ENCODE measurements at places on chromosomes 12 and 14. TPM values are rescaled to one million over a fixed set of nuclear protein-coding genes. Genes with fewer than 3 reads are reported as not detected.

RD3L gene
- total RNA-seq = not detected

PTPN6 gene
- 397 TPM for total RNA-seq

SRGAP1 gene
- not detected for total RNA-seq

LPAR5 gene
- total RNA-seq = 16.5 TPM

CCDC38 gene
- total RNA-seq = not detected

TMPRSS12 gene
- total RNA-seq = not detected

RNASE7 gene
- total RNA-seq = not detected

DNA sequence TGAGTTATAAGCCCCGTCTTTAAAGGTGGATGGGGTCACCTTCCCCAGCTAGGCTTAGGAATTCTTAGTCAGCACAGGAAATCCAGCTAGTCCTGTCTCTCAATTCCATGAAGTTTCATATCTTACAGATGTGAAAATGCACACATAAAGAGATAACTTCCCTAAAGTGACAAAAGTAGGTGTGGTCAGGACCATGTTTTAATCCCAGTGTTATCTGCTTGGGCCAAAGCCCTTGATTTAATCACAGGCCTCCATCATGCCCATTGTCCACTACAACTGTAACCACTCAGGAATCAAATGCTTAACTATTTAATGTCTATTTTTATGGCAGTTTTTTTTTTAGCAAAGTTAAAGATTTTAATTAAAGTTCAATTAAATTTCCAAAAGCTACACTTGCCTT, 194.4 kb upstream of the BTG1 start:
- DNase-seq = no peak

GRCh38 chr14:77302926-77303325, 17.8 kb downstream of the POMT2 start:
- peak; percentile 44 for DNase-seq

GRCh38 chr12:108525681-108526080, 10.6 kb downstream of the FICD start:
- DNase-seq = no peak

- DNase-seq = no peak
Measured at GRCh38 chr14:96673706-96674105, 123.5 kb upstream of the VRK1 start.

GRCh38 chr14:95611293-95611880, 74.8 kb upstream of the TCL1B start:
- DNase-seq = no peak

DNA sequence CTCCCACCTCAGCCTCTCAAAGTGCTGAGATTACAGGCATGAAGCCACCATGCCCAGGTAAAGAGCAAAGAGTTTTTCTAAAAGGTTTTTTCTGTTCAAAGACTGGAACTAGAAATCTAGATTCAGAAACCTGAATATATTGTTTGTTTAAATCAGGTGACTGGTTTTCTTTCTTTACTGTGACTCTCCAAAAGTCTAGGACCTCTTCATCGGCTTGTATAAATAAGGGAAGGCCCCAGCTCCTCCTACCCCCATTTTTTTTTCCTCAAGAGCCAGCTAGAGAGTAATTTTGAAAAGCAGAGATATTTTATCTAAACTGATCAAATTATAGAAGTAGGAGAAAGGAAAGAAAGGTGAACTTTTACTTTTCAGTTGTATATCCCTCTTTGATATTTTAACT, 48.0 kb downstream of the TMEM116 start:
- DNase-seq = no peak

DNA sequence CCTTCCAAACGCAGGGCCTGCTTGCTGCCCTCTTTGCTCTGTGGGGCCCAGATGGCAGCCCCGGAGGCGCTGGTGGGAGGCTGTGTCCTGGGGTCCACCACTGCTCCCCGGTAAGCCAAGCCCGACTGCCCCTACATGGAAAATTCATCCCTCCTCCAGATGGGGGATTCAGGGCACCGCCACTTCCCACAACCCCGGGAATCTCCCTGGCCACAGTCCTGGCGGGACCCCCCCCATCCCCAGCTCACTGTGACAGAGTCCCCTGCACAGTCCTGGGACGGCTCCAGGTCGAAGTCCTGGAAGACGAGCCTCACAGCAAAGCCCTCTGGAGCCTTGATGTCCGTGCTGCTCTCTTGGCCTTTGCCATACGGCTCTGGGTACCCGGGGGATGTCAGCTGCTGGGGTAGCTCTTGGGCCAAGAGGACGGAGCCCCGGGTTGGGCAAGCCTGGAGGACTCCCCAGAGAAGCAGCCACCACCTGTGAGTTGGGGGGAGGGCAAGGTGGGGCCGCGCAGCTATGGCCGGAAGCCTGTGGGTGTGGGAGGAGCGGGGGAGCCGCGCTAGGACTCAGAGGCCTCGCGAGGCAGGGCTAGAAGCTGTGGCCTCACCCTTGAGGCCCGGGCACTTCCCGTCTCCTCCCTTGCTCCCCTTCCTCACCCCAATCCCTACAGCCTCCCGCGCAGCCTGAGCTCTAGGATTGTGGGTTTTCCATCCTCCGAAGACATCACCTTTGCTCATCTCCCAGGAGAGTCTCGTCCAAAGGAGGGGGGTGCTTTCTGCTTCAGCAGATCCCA, 815 bp downstream of the C1RL start:
- peak; percentile 91 for DNase-seq

GRCh38 chr12:107914460-107914977, 140.0 kb downstream of the ASCL4 start:
- DNase-seq = no peak

DNA sequence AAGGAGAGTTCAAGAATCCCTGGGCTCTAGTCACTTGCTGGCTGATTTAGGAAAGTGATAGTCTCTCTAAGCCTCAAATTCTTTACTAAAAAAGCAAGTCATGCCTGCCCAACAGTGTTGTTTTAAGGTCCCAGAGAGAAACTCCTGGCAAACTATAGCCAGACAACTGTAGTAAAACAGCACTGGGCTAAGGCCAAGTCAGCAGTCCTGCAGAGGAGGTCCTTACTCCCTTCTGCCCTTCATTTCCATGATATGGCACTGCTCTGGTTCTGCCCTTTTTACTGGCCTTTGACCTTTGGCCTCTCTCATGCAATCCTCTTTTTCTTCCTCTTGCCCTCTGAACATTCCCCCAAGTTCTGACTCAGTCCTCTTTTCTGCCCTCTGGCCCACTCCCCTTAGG, 74.9 kb downstream of the VWF start:
- DNase-seq = no peak

DNA sequence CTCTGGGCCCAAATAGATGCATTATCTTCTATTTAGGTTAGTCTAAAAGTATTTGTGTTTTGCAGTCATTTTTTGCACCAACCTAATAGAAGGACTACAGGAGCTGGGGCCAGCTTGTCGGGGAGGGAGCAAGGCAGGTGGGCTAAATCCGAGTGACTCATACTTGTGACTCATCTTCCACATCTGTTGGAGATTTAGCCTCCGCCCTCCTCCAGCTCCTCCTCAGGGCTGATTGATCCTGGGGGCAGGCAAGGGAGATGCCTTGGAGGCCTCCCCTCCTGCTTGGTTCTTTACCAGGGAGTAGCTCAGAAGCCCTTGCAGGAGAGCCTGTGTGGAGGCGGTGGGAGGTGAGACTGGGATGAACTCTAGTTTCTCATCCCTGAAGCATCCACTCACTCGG, 27.9 kb downstream of the RHOF start:
- DNase-seq = no peak

GRCh38 chr12:122528582-122528981, 1.5 kb downstream of the KNTC1 start:
- no peak for DNase-seq

DNA sequence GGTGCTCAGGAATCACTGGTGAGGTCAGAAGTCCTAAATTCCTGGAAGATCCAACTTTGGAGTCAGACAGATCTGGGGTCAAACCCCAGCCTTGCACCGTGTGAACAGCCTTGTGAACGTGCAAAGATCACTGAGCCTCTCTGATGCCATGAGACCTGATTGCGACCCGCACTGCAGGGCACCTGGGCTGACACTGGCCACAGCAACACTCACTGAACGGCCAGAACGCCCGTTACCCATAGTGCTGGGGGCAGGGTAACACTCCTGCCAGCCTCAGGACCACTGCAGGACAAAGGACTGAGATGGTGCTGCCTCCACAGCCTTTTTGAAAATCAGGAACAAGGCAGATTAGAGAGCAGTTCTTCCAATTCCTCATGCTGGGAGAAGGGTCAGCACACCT, 28.3 kb downstream of the CHGA start:
- DNase-seq = no peak

GRCh38 chr12:6570264-6570887, 2.3 kb upstream of the NOP2 start:
- peak; percentile 67 for DNase-seq

- DNase-seq = no peak
Measured at GRCh38 chr12:125198652-125199051, 133.4 kb downstream of the AACS start.

- DNase-seq = no peak
Measured at GRCh38 chr12:7072035-7072434, 11.5 kb downstream of the C1S start.

Data from activated CD8-positive, alpha-beta T cell treated with anti-CD3 and anti-CD28 coated beads, Interleukin-2, amount 10 ng/mL, durations not matched to agents 7 days and 5 days (primary cell).